T-cell (primary cell): ENCODE measurements at places on chromosomes 13 and 19. TPM values are rescaled to one million over a fixed set of nuclear protein-coding genes. Genes with fewer than 3 reads are reported as not detected.

The CFAP97D2 gene
- total RNA-seq, result 0.92 TPM

The SIGLECL1 gene
- total RNA-seq, result not detected

The TYROBP gene
- 6.3 TPM for total RNA-seq

The ZSWIM4 gene
- 5.4 TPM for total RNA-seq

- peak; percentile 72 for DNase-seq
These were observed 5.4 kb downstream of the CCDC61 start for GRCh38 chr19:46000491-46001246.

DNA sequence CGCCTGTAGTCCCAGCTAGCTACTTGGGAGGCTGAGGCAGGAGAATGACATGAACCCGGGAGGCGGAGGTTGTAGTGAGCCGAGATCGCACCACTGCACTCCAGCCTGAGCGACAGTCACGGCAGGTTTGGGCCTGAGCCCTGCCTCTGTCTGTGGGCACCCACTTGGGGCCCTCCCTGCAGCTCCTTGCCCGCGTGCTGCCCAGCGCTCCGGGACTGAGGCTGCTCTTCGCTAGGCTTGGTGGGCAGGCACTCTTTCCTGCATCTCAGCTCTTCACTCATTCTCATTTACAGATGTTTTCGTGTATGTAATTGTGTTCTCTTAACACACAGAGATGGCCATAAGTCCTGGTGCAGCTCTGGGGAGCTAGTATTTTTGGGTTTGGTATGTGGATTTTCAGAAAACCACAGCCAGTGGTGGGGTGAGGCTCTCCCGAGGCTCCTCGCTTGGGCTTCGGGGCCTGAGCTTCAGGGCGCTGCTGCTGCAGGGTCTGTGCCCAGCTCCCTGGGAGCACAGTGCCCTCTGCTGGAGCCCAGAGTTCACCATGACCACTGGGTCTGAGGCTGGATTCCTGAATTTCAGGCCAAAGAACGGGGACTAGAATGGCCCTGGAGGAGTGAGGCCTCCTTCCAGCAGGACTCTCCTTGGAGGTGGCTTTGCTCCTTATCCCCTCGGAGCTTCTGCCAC, 15.2 kb downstream of the UPF1 start:
- peak; percentile 66 for DNase-seq

- DNase-seq, result no peak
These were observed 11.9 kb downstream of the BCAT2 start for GRCh38 chr19:48798937-48799336.

The CD70 gene
- 2.0 TPM for total RNA-seq

DNA sequence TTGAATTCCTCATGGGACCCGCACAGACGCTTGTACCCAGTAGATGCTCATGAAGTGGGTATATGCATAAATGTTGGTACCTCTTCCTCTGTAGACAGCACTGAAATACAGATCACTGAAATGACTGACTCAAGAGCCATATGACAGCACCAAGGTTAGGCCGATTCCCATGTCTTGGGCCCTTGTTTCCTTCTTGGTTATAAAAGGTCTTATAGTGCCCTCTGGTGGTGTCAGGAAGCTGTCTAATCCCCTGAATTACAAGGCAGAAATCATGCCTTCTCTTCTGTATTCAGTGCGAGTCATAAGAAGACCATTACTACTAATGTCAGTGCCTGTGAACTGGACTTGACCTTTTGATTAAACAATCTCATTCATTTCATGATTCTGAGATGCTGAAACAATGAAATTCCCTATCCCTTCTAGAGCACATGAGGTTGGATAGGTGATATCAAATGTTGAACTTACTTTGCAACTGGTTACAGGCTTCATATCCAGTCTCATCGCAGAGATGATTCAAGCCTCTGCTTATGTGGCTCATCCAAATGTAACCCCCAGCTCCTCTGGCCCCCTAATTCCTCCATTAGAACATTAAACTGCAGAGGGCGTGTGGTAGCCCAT, 59.7 kb downstream of the SPATA13 start:
- DNase-seq, result peak; percentile 20

The CBLC gene
- not detected for total RNA-seq

DNA sequence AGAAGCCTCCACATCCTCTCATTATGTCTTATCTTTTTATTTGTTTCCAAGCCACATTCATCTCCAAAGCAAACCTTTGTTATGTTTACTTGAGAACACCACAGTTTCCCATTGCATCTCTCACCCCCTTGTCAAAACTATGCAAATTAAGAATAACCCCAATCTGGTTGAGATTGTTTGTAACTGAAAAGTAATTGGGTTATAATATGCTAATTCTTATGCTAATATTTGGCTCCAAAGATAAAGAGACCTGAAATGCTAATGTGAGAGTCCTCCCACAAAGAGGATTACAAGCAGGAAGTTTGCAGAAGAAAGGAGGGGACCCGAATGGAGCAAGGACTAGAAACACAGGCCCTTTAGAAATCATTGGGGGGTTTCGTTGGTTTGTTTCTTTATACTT, 92.9 kb upstream of the UBL3 start:
- DNase-seq, result no peak

GRCh38 chr19:39834287-39834841, 402 bp upstream of the DYRK1B start:
- no peak for DNase-seq

GRCh38 chr13:103134271-103134670, 68.1 kb upstream of the SLC10A2 start:
- DNase-seq, result no peak

GRCh38 chr13:46797501-46798237, 708 bp upstream of the ESD start:
- DNase-seq, result no peak

DNA sequence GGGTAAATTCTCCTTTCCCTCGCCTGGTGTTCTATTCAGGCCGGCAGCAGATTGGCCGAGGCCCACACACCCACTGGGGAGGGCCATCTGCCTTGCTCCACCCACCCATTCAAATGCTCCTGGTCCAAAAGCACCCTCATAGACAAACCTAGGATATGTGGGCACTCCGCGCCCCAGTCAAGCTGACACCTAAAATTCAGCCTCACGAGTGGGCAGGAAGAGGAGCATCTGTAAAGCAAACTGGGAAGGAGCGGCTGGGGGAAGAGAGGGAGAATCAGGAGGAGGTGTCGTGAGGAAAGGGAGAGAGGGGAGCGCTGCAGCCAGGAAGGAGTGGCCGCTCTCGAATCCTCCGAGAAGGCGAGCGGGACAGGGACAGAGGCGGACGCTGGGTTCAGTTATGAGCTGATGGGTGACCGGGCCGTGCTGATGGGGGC, 136.9 kb downstream of the USP12 start:
- no peak for DNase-seq

DNA sequence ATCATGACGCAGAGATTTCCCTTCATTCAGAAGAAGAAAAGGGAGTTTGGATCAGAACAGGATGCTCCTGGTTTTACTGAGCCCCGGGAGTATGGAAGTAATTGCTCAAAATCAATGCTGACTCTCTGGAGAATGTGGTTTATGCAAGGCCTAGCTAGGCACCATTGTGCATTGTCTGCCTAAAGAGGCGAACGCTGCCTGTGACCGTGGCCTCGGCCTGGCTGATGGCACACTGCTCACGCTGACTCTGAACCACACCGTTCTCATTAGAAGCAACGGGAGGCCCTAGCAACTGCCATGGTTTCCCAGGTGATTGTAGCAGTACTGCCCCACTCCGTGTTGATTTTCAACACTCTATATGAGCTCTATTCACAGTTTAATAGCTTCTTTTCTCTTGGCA, 41.7 kb upstream of the UBL3 start:
- DNase-seq, result no peak

DNA sequence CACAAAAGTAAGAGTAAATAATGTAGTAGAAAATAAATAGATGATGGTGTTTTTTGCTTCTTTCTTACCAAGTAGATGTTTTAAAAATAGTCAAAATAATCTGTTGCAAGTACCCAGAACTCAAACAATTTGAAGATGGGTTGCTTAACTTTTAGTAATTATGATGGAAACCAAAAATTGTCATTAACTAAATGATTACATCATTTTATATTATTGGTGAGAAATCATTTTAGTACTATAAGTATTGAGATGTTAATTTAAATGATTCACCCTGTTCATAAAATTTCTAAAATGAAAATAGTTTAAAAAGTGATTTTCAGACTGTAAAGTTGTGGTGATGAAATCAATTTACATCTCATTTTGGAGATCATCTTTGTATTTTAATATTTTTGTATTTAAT, 404.5 kb downstream of the GPC5 start:
- no peak for DNase-seq

The JSRP1 gene
- total RNA-seq, result 0.64 TPM

The LYPD5 gene
- total RNA-seq, result 0.50 TPM

DNA sequence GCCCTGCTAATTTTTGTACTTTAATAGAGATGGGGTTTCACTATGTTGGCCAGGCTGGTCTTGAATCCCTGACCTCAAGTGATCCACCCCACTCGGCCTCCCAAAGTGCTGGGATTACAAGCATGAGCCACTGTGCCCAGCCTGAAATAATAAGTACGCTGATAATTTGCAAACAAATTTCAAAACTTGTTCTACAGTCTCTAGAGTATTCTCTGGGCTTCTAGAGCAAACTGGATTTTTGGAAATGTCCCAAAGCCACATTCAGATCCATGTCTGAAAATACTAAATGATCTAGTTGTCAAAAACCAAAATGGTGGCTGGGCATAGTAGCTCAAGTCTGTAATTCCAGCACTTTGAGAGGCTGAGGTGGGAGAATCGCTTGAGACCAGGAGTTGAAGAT, 39.9 kb upstream of the PSPC1 start:
- no peak for DNase-seq

DNA sequence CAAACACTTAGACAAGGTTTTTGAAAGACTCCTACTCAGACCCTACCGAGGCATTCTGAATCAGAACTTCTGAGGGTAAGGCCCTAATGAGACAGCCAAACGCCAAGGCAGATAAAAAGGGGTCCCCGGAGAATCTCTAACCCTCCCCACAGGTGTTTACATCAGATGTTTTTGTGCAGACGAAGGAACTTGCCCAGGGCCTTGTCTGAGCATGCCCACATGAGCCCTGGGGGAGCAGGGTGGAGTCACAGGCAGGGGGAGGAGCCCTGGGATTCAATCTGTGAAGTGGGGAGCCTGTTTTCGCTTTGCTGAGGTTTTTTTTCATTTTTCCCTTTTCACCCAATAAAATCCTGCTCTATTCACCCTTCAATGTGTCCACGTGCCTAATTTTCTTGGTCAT, 61.6 kb upstream of the MED4 start:
- DNase-seq, result peak; percentile 80

- no peak for DNase-seq
These were observed 36.1 kb downstream of the ZNF787 start for GRCh38 chr19:56084835-56085536.

DNA sequence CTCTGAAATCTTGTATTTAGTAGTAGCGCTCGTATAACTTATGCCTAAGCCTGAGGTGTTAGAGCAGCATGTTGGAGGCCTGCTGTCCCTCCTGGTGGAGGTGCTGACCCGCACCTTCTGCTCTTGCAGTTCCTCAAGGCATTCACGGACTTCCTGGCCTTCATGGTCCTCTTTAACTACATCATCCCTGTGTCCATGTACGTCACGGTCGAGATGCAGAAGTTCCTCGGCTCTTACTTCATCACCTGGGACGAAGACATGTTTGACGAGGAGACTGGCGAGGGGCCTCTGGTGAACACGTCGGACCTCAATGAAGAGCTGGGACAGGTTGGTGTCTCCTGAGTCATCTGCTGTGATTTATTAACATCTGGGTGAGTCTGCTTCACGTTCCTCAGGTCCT, 136.7 kb downstream of the ATP11A start:
- no peak for DNase-seq

GRCh38 chr13:101530293-101530692, 77.8 kb downstream of the ITGBL1 start:
- DNase-seq, result no peak

- DNase-seq, result no peak
These were observed 72.9 kb upstream of the GPR183 start for GRCh38 chr13:99379856-99380801.
